ENCODE measurements at places on chromosomes 3 and 15.

GRCh38 chr3:58063022-58063815, 55.0 kb downstream of the FLNB start:
- no peak for DNase-seq

DNA sequence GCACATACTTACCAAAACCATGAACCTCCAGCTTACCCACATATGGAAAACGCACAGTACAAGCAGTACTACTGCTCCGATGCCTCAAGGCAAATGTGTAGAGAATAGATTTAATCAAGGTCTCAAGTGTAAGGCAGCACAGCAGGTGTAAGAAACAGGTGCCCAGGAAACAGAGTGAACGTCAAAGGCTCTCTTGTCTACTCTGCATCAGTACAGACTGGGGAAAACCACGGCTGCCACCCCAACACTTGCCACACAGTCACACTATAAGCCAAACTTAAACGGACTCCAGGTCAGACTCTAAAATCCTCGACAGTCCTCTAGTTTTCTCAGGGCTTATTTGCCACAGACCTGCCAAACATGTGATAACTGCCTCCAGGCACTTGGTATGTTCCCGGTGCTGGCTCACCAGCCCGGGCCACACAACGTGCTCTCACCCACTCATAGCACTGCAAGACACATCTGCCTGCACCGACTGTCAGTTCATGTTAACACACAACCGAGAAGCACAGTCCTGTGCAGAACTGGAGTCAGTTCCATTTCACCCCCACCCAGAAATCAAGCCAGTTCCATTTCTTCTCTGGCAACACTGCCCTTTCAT, 30.6 kb downstream of the ABCC5 start:
- no peak for DNase-seq

DNA sequence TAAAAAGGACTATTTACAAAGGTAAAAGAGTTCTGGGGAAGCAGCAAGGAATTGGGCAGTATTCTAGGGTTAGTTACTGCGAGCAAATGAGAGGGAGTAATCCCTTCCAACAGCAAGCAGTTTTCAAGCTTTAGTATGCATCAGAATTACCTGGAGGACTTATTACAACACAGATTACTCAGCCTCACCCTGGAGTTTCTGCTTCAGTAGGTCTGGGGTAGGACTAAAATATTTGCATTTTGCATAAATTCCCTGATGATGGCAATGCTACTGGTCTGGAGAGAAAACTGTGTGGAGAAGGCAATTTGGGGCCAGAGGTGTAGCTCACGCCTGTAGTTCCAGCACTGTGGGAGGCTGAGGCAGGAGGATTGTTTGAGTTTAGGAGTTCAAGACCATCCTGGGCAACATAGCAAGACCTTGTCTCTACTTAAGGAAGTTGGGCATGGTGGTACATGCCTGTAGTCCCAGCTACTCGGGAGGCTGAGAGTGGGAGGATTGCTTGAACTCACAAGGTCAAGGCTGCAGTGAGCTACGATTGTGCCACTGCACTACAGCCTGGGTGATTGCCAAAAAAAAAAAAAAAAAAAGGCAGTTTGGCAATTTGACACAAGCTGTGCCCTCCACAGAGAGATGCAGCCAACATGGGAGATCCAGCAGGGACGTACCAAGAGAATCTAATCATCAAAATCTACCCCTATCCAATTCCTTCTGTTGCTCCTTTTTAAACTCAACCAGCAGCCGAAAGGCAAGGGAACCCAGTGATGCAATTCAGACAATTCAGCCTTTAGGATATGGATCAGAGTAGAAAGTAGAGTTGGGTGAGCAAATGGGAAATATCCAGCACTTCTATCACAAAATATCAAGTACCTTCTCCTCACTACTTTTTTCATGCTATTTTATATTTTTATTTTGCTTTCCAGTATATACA, 27.1 kb upstream of the AP4E1 start:
- DNase-seq: no peak

- DNase-seq: no peak
These were observed 450.5 kb upstream of the PDZRN3 start for GRCh38 chr3:74075241-74075640.

DNA sequence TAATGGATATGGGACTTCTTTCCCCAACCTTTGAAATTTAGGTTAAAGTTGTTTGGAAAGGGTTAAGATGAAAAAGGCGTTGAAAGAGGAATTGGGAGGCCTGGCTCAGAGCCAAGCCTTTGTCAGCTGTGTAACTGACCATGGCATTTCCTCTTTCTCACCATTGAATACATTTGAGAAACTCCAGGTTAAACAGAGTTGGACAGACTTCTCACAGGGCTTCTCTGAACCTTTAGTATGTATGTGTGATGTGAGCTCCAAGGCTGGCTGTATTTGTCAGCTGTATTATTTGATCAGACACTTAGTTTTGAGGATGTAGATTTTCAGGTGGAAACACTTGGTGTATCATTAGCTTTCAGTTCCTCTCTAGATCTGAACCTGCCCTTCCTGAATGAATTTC, 136.4 kb upstream of the GOLGA6L4 start:
- DNase-seq: no peak

DNA sequence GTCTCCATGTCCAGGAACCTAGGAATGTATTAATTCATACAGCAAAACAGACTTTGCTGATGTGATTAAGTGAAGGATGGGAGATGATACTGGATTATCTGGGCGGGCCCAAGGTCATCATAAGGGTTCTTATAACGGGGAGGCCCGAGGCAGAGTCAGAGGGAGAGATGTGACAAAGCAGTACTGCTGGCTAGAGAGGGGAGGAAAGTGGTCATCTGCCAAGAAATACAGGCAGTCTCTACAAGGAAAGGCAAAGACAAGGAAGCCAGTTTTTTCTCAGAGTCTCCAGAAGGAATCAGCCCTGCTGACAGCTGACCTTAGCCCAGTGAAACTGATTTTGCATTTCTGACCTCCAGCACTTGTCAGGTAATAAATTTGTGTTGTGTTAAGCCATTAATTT, 66.2 kb upstream of the CORO2B start:
- DNase-seq: no peak

GRCh38 chr3:113590983-113591382, 58.6 kb downstream of the SIDT1 start:
- no peak for DNase-seq

DNA sequence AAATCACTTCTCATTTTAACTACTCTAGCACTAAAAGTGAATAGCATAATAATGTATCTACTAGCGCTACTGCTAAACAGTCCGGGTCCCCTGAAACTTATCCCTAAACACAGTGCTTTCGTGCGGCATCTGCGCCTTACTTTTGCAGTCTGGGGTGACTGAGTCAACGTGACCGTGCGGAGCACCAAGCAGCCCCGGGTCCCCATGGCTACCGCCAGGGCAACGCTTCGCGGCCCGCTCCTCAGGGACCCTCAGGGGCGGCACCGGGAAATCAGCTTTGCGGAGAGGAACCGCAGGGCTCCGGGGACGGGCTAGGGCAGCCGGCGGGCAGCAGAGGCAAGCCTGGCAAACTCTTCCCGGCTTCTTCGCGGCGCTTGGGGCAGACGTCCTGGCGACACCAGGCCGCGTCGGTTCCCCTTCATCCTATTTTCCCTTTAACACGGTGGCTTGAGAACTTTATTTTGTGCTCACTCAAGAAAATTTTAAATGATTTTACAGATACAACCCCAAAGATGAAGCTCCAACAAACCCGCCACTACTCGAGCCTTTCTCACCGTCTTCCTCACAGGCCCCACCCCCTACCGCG, 757 bp upstream of the DIPK2A start:
- peak; percentile 41 for DNase-seq

DNA sequence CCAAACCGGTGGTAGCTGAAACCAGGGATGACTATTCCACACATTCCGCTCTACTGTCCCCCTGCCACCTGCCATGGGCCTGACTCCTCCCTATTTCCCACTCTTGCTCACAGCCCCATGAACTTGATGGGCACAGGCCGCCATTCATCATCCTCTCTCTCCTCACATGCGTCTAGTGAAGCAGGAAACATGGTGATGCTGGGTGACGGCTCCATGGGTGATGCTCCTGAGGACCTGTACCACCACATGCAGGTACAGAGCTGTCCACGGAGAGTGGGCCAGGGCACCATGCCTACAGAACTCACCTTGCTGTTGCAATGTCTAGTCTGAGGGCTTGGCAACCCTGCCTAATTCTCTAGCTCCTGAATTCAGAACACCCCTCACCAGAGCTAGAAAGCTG, 23.3 kb upstream of the MANF start:
- no peak for DNase-seq

GRCh38 chr15:62482785-62483429, 317.8 kb upstream of the C2CD4B start:
- no peak for DNase-seq

DNA sequence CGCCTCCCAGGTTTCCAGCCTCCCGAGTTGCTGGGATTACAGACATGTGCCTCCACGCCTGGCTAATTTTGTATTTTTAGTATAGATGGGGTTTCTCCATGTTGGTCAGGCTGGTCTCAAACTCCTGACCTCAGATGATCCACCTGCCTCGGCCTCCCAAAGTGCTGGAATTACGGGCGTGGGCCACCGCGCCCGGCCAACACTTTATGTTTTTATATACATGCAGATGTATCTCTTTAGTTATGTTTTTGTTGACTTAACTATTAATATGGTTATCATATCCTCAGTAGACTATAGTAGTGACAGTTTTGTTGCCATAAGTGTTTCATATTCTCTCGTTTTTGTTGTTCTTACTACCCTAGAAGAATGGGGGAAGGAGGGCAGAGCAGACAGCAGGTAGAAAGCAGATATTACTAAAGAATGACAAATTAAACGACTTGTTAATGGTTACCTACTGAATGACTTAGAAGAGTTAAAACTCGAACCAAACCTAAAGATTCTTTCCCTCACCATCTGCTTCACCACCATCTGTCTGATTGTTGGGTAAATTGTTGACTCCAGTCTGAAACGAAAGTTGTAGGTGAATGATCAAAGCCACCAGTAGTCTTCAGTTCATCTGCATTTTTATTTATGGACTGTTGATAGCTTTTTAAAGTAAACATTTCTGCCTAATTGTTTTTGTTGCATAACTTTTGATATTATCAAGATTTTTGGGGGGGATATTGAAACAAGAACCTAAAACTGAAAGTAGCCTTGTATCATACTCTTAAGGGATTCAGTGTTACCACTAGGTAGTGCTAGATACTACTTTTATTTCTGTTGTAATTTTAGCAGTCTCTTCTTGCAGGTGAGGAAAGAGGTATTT, 89.3 kb downstream of the RASA2 start:
- DNase-seq: no peak

- no peak for DNase-seq
These were observed 1157.2 kb downstream of the ROBO1 start for GRCh38 chr3:78610462-78611125.

- DNase-seq: no peak
These were observed 172.8 kb downstream of the PEAK1 start for GRCh38 chr15:77247116-77247515.

DNA sequence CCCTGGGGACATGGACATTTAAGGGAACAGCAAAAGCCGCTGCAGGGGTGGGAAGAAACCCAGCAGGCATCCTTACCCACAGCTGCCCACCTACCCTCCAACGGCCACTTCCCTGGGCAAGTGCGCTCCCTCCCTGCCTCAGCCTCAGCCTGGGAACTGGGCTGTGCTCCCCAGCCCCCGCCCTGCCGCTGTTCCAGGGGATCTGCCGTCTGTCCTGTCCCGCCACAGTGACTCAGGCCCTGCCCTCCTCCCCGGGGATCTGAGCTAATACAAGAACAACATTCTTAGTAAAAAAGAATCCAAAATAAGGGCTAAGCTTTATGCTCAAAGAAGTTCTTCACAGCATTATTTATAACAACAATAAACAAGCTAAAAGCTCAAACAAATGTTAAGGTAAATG, 7.4 kb upstream of the IQSEC1 start:
- DNase-seq: no peak

- DNase-seq: peak; percentile 69
These were observed 19.6 kb downstream of the CLK3 start for GRCh38 chr15:74635228-74635627.

GRCh38 chr3:87219611-87220010, 7.5 kb upstream of the CHMP2B start:
- DNase-seq: no peak

- DNase-seq: no peak
These were observed 15.6 kb downstream of the VPS8 start for GRCh38 chr3:184827572-184827971.

DNA sequence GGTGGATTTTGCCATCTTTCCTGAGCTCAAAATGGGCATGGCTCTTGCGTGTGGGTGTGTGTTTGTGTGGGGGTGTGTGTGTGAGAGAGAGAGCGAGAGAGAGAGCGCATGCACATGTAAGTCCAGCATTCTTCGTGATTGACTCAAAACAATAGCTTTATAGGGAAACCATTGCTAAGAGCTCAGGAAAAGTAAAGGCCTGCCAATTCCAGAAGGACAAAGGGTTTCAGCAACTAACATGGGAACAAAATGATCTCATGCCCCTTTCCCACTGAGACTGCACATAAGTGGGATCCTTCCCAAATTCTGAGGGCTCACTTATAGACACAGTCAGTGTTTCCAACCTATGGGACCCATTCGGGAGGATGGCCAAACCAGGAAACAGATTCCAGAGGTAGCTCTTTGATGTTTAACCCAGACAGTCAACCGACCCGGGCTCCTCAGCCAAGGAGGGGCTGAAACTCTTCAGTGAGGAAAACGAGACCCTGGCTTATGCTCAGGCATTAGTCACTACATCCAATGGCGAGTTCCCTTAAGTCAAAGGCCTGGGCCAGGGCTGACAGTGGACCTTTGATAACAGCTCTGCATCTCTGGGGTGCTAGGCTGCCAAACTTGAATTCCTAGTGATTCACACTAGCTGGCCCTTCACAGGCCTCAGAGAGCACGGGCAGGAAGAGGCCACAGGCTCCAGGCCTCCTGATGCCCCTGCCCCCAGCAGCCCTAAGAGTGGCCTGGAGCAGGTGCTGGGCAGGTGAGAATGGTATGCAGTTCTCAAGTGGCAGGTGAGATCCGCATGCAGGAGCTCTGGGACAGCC, 305.0 kb upstream of the C2CD4B start:
- DNase-seq: no peak

DNA sequence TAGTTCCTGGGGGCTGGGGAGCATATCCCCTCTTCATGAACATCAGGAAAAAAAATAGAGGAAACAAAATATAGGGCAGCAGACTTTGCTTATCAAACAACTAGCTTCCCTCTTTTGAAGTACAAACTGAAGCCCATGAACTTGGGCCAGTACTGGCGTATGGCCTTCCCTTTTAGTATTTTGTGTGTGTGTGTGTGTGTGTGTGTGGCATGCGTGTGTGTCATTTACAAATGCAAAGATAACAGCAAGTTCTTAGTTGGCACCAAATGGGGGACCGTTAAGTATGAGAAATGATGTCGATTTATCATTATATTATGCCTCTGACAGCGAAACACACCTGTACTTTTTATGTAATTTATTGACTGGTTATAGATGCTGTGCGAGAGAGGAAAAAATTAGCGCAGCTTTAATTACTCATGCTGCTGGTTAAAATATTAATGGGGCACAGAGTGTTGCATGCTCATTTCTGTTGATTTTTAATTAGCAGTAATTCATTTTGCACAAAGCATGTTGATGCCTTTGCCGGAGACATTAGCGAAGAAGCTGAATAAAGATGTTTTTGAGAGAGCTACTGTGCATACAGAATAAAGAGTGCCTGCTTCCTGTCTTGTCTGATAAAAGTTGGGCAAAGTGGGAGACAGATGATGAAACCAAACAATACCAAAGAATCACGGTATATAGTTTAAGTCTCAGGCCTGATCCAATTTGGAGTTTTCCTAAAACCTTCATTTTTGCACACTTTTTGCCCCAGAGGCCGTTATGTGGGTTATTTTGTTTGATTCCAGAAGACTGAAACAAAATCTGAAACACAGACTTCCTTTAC, 297.1 kb downstream of the SATB1 start:
- DNase-seq: no peak

- no peak for DNase-seq
These were observed 59.7 kb downstream of the SEMA3G start for GRCh38 chr3:52385157-52385556.
